ENCODE measurements at places on chromosomes 7 and 10.

- DNase-seq, result no peak
Observed at GRCh38 chr7:144038887-144039286, 9.9 kb upstream of the OR2A5 start.

- DNase-seq, result no peak
Observed at GRCh38 chr7:33721895-33722294, 183.4 kb upstream of the BMPER start.

- no peak for DNase-seq
Observed at GRCh38 chr10:24340883-24341282, 131.9 kb downstream of the KIAA1217 start.

DNA sequence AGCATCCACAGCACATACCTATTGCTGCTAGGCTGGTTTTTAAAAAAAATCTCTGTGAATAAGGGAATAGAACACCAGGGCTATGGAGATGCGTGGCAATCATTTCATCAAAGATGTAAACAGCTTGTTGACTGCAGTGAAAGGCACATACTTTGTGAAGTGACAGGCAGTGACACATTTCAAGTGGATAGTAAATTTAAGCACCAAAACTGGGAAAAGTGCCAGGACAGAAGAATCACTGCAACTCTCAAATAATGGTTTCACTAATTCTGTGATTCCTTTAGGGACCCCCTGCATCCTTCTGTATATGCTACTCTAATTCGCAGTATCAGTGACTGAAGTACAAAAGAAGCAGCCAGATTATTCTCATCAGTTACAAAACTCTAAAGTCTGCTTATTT is 145.2 kb upstream of the KLF14 start:
- DNase-seq, result no peak

- DNase-seq, result no peak
Observed at GRCh38 chr7:135930565-135931461, 46.3 kb downstream of the MTPN start.

DNA sequence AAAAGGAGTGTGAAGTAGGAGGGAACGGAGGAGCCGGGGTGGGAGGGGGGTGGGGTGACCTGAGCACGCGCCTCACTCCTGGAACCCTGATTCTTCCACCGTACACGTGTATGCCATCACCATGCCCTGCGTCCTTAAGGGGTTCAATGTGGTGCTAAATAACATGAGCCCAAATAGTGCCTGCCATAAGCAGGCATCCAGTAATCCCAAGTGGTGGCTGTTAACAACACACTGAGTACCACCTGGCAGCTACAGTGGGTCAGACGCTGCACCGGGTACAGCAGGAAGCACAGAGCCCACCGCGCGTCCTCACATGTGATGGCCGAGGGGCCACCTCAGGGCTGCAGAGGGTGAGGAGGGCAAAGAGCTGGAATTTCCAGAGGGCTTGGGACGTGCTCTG is 81.9 kb downstream of the PTPRN2 start:
- DNase-seq, result no peak

Data from midbrain (tissue), 1 donor.